Left hindlimb (tissue), 1 donor: ENCODE measurements at places on chromosomes 1 and 21.

- no peak for DNase-seq
These were observed 41.4 kb upstream of the HMGN1 start for GRCh38 chr21:39390212-39390765.

GRCh38 chr1:116690396-116690848, 22.9 kb upstream of the IGSF3 start:
- no peak for DNase-seq

DNA sequence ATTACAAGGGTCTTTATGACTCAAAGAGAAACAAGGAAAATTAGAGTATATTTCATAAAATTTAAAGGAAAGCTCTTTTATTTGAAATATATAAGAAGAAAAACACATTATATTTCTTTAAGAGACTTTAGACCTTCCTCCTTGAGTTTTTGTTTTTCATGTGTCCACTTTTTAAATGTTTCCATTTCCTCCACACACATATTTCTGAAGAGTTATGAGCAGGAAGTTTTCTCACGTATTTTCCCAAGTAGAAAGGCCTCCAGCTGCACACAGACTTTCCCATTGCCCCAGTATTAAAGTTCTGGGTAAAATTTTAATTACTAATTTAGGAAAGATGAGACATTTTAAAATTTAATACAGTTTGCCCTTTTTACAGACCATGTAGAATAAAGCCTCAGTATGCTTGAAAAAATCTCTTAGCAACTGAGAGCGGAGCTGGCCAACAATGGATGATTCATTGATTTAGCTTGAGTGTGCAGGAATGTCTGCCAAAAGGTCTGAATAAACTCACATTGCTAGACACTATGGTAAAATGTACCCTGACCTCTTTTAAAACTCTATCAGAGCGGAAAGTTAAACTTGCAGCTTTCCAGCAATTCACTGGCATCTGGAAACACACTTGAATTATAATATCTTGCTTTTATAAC, 57.9 kb downstream of the DDAH1 start:
- peak; percentile 77 for DNase-seq

DNA sequence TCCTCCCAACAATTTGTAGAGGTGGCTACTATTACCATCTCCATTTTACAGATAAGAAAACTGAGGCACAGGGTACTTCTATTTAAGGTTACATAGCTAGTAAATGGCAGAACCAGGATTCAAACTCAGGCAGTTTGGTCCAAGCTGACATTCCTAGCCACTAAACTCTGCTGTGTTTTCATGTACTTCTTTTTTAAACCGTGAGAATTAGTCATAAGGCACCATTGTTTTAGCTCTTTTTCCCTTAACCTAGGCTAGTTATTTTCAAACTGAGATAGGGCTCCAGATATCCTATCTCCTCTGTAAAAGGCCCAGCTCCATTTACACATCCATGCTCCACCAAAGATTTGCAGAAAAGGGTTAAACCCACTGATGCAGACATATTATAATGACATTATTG, 92.9 kb downstream of the PTPN14 start:
- no peak for DNase-seq

- no peak for DNase-seq
These were observed 62.2 kb upstream of the GRIK3 start for GRCh38 chr1:37096523-37096922.

DNA sequence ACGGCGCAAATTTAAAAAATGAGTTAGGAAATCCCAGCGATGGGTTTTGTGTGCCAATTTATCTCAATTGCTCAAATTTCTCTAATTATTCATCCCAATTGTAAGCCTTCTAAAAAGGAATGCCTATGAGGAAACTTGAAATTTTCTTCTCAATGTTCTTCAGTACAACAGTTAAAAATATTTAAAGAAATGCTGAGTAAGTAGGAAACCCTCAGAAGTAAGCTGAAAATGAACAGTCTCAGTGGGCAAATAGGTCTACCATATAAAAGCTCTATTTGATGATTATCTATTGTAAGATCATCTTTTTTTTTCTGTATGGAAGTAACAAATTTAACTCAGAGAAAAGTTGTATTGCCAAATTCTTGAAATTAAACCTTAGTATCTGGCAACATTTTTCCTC, 1.7 kb upstream of the USP25 start:
- DNase-seq = no peak

DNA sequence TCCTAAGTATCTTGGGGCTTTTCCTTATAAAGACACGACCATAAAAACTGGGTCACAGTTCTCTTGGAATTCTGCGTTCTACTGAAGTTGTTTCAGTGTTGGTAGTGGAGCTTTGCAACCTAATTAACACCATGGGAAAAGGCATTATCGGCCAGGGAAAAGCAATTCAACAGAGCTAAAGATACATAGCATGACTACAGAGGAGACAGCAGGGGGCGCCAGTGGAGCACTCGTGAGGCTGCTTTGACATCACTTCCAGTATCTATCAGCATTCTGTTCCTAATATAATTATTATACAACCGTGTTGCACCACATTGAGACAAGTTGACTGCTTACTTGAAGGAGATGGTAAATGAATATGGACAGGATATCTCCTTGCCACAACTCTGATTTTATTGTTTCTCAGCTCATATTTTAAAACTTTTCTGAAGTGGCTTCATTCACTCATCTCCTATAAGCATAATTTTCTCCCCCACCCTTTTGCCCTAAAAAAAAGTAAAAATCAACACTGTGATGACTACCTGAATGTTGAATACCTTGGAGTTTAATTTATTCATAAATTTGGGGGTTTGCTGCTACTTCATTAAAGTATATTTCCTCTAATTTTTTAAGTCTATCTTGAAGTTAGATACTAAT, 39.4 kb downstream of the ZP4 start:
- peak; percentile 36 for DNase-seq

DNA sequence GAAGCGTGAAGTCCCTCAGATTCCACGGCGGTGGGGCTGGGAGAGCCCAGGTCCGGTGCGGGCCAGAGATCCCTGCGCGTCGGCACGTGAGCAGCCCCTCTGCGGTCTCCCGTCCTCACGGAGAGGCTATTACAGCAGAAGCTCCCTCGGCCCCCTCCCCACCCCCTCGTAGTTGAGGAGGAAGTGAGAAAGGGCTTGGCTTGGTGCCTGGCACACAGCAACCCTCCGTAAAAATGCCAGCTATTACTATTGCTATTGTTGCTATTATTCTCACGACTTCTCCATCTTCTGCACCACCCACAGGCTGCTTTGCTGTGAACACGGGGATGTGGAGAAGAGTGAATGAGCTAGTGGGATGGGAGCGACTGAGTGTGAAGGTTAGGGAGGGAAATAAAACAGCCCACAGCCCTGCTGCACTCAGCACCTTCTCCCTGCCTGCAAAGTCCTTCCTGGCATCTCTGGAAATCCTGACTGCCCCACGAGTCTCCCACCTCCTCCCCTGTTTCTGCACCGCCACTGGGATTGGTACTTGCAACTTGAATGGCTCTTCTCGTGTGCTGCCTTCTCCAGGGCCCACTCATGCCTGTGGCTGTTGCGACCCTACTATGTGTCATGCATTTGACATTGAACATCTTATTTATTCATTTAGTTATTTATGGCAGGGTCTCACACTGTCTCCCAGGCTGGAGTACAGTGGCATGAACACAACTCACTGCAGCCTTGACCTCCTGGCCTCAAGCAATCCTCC, 26.6 kb downstream of the ZBTB18 start:
- no peak for DNase-seq

GRCh38 chr1:65360648-65361047, 51.3 kb downstream of the DNAJC6 start:
- no peak for DNase-seq
